ENCODE measurements at places on chromosomes 13 and 19. TPM values are rescaled to one million over a fixed set of nuclear protein-coding genes. Genes with fewer than 3 reads are reported as not detected.

DNA sequence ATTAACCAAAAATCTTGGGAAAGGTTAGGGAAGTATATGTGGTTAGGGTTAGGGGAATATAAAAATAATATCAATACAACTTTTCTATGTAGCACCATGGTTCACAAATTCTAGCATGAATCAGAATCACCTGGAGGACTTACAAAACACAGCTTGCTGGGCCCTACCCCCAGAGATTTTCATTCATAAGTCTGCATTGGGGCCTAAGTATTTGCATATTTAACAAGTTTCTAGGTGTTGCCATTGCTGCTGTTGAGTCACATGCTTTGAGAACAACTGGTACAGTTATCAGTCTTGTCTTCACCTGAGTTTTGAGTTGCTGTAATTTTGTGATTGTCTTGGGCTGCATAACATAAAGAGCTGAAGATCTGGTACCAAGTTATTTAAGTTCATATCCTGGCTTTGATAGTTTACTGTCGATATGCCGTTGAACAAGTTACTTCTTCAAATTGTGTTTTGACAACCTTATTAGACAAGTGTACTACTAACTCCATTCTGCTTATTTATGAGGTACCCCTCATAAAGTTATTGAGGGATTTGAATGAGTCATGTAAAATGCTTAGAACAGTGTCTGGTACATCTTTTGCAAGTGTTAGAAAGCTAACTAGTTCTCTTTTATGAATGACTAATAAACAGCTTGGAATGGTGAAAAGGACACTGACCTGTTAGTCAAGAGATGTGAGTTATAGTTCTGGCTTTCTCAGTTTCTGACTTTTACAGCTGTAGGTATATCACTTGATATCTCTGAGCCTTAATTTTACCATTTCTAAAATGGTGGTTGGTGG lies 132.9 kb downstream of the PAN3 start:
- H3K4me3 ChIP-seq = no peak overlapping the region
- H3K27me3 ChIP-seq = no peaks in the 10 kb centered on the region
- H3K4me1 ChIP-seq = no peaks in the 10 kb centered on the region
- no peak for DNase-seq
- peaks cover 7% of the 10 kb centered on the region for H3K36me3 ChIP-seq

GRCh38 chr19:17505223-17505622 lies 6.2 kb upstream of the PGLS start:
- H3K27ac ChIP-seq = no peak overlapping the region
- H3K4me1 ChIP-seq = peaks cover 8% of the 10 kb centered on the region
- no peaks in the 10 kb centered on the region for H3K36me3 ChIP-seq
- no peak overlapping the region for H3K4me3 ChIP-seq

- DNase-seq = no peak
- no peak overlapping the region for H3K4me3 ChIP-seq
- H3K36me3 ChIP-seq = no peaks in the 10 kb centered on the region
These were observed 197.0 kb downstream of the COL4A1 start for GRCh38 chr13:110109910-110110309.

Gene OR1I1
- total RNA-seq = not detected

DNA sequence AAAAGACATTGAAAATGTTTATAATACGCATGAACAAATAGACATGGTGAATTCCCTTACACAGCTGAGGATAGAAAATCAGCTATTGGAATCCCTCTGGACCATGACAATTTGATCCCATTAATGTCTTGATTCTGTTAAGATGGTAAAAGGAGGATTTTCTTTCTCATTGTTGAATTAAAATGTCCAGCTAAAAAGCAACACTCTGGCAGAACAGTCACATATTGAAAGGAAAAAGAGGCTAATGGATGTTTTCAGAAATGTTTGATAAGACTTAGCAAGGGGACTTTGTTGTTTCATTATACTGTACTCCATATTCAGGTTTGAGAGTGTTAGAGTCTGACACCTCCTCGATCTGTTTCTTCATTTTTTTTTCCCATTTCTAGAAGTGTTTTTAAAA lies 296.0 kb downstream of the OLFM4 start:
- H3K27ac ChIP-seq = no peak overlapping the region
- no peaks in the 10 kb centered on the region for H3K4me1 ChIP-seq
- DNase-seq = no peak

Gene ZNF888
- 6.6 TPM for total RNA-seq

Gene UQCR11
- total RNA-seq = 123 TPM

Gene IFNL1
- total RNA-seq = not detected

- no peaks in the 10 kb centered on the region for H3K4me1 ChIP-seq
- no peak overlapping the region for H3K27ac ChIP-seq
- no peak for DNase-seq
- no peak overlapping the region for H3K4me3 ChIP-seq
- H3K36me3 ChIP-seq = no peaks in the 10 kb centered on the region
- H3K27me3 ChIP-seq = no peaks in the 10 kb centered on the region
These were observed 167.5 kb upstream of the HTR2A start for GRCh38 chr13:47064381-47064780.

DNA sequence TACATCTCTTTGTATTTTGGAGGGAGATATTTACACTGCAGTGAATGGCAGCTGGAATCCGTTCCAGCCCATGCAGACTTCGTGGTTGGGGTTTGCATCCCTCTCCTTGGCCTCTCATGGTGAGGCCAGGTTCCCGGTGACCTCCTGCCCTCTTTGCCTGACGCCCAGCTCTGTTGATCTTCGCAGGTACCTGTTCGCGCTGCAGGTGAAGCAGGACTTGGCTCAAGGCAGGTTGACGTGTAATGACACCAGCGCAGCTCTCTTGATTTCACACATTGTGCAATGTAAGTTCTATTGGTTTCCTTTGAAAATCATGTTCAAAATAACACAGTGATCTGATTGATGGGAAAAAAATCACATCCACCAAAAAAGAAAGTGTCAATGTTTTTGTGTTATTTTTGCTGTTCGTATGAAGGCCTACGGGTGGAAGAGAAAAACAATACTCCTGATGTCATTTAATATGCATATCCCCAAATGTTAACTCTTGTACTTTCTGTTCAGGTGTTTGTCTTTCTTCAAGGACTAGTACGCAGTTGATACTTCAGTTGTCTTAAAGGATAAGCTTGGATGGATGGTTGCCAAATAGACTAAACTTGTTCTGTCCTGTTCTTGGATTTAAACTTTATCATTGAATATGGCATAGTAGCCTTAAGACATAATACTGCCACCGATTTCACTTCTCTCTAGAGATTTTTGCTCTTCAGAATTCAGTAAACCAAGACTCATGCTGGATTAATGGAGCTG lies 199.1 kb downstream of the STK24 start:
- H3K27me3 ChIP-seq = no peaks in the 10 kb centered on the region
- no peaks in the 10 kb centered on the region for H3K4me1 ChIP-seq
- DNase-seq = no peak
- H3K4me3 ChIP-seq = no peak overlapping the region
- H3K36me3 ChIP-seq = no peaks in the 10 kb centered on the region

GRCh38 chr19:52690369-52691214 lies 44.3 kb downstream of the ZNF611 start:
- peak overlapping the region; percentile 80 for H3K4me3 ChIP-seq
- peak overlapping the region; percentile 85 for H3K27ac ChIP-seq
- DNase-seq = peak; percentile 84
- H3K36me3 ChIP-seq = no peaks in the 10 kb centered on the region
- H3K4me1 ChIP-seq = peaks cover 6% of the 10 kb centered on the region
